Stimulated activated CD4-positive, alpha-beta T cell treated with anti-CD3 and anti-CD28 coated beads, TNF-alpha, amount 100 ng/mL, for 1 hour (primary cell): ENCODE measurements at places on chromosomes 12 and 14.

GRCh38 chr12:53214687-53215455 lies 7.8 kb upstream of the ITGB7 start:
- DNase-seq: no peak

- no peak for DNase-seq
Observed at GRCh38 chr14:59566296-59566695, 10.3 kb downstream of the CCDC175 start.

GRCh38 chr14:103556946-103557758 lies 5.3 kb downstream of the BAG5 start:
- DNase-seq: no peak

DNA sequence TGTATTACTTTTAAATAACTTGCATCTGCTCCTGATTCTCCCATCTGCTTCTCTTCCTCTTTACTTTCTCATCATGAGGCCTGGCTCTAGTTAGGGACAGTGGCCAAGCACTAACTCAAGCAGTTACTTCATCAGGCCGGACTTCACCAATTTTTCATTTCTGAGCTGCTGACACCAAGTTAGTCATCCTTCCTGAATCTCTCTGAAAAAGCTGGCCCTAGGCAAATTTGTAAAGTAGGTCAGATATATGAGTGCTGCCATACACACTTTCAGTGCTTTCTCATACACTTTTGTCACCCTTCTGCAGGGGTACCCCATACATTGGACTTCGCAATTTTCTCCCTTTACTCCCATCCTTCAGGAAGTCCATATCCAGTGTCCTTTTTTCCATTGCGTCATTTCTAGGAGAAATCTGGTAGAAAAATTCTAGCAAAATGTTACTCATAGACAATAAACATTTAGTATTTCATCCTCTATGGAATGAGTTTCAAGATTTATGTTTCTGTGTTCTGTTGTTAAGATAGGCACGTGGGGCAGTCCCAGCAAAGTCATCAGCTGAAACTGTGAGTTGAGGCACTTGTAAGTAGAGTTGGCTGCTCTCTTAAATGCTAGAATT lies 276.8 kb upstream of the TMPO start:
- no peak for DNase-seq
